ENCODE measurements at places on chromosomes 2 and 18. TPM values are rescaled to one million over a fixed set of nuclear protein-coding genes. Genes with fewer than 3 reads are reported as not detected.
A peak's percentile ranks its signal among the peaks of the same experiment; 100 is the strongest.

WDPCP gene
- 16.6 TPM for total RNA-seq

PROKR1 gene
- total RNA-seq: 0.18 TPM

KIF1A gene
- 123 TPM for total RNA-seq

GNLY gene
- 8.4 TPM for total RNA-seq

NEU2 gene
- total RNA-seq: not detected

IL1RN gene
- total RNA-seq: 15.0 TPM

GRP gene
- total RNA-seq: not detected

MC2R gene
- total RNA-seq: not detected

USP34 gene
- total RNA-seq: 154 TPM

ASB18 gene
- not detected for total RNA-seq

NPHP1 gene
- total RNA-seq: 8.3 TPM

PLCL1 gene
- 6.7 TPM for total RNA-seq

CCDC93 gene
- total RNA-seq: 44.2 TPM

DNA sequence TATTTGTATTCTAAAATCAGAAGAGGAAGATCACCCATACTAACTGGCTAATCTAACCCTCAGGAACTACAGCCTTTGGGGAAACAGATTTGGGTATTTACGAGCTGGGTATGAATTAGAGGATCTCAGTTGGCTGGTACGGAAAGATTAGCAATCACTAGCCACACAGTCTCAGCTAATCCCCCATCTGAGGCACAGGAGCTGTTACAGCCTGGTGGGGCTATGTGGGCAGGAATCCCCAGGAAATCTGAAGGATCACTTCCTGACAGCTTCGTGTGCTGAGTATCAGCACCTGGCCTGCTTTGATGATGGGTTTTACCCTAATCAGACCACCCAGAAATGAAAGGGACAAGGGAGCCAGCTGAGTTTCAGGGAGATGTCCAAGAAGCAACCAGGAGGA lies 206.3 kb downstream of the AFF3 start:
- no peak for DNase-seq

GRCh38 chr18:32902568-32903330 lies 129.9 kb upstream of the KLHL14 start:
- DNase-seq: no peak

- DNase-seq: no peak
Observed at GRCh38 chr2:156401861-156402260, 34.3 kb upstream of the GPD2 start.

- no peak for DNase-seq
Observed at GRCh38 chr18:74790451-74790850, 192.8 kb downstream of the ZNF407 start.

GRCh38 chr2:110740747-110741349 lies 8.5 kb downstream of the ACOXL start:
- no peak for DNase-seq

DNA sequence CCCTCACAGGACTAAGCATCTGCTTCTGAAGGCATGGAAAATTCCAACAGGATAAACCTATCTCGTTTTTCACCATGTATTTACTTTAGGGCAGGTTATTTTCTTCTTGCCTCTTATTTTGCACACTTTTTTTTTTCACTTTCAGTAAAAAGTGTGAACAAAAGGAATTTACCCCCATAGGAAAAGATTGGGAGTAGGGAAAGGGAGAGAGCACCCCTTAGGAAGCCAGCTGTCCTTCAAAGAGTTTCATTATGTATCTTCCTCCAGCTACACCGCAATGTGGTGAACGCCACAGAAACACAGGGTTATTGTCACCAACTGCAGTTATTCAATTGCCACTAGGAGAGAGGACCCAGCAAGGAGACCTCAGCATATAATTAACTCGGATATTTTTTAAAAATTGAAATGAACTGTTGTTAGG lies 286.2 kb upstream of the VRK2 start:
- DNase-seq: no peak

- DNase-seq: no peak
Observed at GRCh38 chr2:149467436-149467835, 120.1 kb downstream of the MMADHC start.

DNA sequence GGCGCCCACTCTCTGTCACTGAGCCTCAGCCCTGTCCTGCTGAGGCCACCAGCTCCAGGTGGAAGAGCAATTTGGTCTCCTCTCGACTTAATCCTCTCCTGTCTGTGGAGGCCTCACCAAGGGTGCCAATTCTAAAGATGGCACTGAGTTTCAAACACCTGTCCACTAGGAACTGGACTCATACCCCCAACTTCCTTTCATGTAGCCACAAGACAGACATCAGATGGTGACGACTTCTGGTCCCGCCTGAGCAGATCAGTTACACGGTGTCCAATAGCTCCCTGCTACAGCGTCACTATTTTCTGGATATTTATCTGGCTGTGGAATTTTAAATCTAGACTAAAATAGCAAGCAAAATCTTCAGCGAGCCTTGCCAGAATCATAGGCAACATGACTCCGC lies 24.5 kb upstream of the SP5 start:
- no peak for DNase-seq

- no peak for DNase-seq
Observed at GRCh38 chr2:79906139-79906890, 393.5 kb downstream of the CTNNA2 start.

GRCh38 chr2:144201868-144202468 lies 318.0 kb downstream of the ZEB2 start:
- DNase-seq: no peak

DNA sequence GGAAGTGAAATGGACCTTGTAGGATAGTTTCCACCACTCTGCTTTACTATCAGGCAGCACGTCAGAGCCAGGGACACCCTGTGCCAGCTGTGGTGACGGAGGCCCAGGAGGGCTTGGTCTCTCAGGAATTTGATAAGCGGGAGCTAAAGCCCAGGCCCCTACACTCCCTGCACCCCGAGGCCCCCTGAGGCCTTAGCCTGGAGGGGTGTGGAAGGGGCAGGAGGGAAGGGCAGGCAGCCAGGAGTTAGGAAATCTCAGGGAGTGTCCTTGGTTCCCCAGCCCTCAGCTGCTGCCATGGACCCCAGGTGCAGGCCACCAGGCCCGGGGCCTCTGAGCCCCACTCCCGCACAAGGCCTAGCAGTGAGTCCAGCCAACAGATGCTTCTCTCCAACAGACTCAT lies 38.2 kb downstream of the PDIA6 start:
- DNase-seq: peak; percentile 52

DNA sequence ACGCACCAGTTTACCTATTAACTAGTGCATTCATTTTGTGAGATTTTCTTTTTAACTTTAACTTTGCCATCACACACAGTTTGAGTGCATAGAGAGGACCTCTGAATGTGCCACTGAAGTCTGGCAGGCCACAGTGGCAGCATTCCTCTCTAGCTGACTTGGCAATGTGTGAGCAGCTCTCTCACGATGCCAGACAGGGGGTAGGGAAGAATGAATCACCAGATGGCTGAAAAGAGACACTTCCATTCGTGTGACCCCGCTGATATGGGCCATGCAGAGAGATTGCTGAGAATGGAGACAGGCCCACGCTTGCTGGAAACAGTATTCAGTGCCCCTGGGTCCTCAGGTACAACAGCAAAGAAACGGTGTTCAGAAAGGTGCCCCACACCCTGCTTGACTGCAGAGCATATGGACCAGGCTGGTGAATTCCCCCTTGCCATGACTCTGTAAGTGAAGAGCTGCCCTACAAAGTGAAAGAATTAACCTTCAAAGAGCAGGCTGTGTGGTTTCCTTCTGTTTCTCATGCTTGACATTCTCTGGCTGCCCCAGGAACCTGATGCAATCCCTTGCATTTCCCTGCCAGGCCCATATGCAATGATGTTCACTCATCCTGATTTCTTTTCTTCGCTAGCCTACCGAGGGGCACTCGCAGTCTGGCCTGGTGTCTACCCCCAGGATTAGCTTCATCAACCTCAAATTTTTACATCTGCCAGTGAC lies 236.1 kb downstream of the CDH20 start:
- DNase-seq: no peak

GRCh38 chr2:165044505-165045303 lies 89.4 kb upstream of the SLC38A11 start:
- no peak for DNase-seq

DNA sequence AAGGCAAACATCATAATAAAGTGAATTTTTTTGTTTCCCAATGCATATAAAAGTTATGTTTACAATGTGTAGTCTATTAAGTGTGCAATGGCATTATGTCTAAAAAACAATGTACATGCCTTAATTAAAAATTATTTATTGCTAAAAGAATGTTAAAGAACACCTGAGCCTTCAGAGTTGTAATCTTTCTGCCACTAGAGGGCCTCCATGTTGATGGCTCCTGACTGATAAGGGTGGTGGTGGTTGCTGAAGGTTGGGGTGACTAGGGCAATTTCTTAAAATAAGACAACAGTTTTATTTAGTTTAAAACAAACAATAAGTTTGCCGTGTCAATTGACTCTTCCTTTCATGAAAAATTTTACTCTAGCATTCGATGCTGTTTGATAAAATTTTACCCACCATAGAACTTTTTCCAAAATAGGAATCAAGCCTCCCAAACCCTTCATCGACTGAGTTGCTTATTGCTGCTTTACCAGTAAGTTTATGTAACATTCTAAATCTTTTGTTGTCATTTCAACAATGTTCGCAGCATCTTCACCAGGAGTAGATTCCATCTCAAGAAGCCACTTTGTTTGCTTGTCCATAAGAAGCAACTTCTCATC lies 32.3 kb downstream of the MAP3K2 start:
- DNase-seq: no peak

- no peak for DNase-seq
Observed at GRCh38 chr2:150997066-150997465, 264.6 kb downstream of the RBM43 start.

GRCh38 chr2:134164306-134164705 lies 89.6 kb upstream of the MGAT5 start:
- no peak for DNase-seq

- no peak for DNase-seq
Observed at GRCh38 chr2:142033393-142033792, 97.4 kb downstream of the LRP1B start.

DNA sequence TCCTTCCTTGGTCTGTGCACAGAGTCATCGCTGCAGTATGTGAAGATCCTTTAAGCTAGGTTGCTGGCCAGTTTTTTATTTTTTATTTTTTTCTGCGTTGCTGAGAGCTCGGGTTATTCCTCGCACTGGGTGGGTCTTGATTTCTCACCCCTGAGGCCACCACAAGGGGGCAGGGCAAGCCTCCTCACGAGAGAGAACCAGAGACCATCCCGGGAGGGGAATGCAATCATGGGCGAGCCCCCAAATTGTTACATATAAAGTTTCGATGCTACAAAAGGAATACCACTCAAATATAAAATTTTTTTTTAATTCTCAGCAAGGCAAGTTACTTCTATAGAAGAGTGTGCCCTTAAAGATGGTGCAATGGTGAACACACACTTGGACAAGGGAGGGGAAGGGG lies 24.9 kb downstream of the HTR2B start:
- no peak for DNase-seq

- DNase-seq: no peak
Observed at GRCh38 chr2:79901161-79901560, 388.3 kb downstream of the CTNNA2 start.

All from sciatic nerve (tissue), 2 donors.